Right lung (tissue), 10 donors: ENCODE measurements at places on chromosomes 13 and 19.

- no peak for DNase-seq
Measured at GRCh38 chr19:31135841-31136240, 213.4 kb downstream of the TSHZ3 start.

DNA sequence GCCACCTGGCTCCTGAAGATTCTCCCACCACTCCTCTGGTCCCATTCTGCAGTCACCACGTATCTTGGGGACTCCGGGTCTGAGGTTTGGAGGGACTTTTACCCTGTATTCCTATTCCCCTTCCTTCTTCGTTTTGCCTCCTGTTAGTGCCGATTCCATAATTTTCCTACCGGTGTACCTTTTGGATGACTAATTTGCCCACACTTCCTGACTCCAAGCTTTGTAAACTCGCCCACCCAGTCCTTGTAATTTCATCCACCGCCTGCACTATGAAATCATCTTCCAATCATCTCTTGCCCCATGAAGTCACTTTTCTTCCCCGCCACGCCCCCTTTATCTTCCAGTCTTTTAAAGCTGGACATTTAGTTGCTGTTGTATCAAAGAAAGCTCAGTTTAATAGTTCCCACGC, 572 bp downstream of the UCHL3 start:
- DNase-seq, result peak; percentile 18

DNA sequence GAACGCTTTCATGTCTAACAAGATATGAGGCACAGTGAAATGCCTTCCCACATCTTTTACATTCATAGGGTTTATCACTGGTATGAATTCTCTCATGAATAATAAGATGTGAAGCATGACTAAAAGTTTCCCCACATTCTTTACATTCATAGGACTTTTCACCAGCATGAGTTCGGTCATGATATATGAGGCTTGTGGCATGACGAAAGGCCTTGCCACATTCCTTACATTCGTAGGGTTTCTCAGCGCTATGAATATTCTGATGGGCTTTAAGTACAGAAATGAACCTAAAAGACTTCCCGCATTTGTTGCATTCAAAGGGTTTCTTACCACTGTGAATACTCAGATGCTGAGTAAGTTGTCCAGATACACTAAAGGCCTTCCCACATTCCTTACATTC, 21.3 kb downstream of the ZNF607 start:
- no peak for DNase-seq

GRCh38 chr13:45178349-45179162, 22.3 kb downstream of the KCTD4 start:
- no peak for DNase-seq

DNA sequence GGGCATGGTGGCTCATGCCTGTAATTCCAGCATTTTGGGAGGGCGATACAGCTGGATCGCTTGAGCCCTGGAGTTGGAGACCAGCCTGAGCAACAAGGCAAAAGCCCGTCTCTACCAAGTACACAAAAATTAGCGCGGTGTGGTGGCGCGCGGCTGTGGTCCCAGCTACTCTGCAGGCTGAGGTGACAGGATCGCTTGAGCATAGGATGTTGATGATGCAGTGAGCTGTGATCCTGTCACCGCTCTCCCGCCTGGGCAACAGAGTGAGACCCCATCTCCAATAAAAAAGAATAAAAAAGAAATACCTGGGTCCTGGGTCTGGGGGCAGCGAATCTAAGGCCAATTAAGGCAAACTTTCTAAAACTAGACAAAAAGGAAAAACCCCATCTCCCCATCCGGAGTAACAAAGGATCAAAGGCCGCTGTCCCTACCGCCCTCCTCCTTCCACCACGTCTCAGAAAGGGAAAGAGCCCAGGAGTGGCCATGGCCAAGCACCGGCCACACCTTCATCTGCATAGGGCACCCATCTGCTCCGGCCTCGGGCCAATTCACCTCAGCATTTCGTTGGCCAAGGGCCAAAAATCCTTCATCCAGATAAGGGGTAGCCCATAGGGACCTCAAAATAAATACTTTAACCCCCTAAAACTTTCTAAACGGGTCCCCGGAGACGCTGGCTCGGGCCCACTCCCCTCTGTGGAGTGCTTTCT, 851 bp downstream of the ZNF320 start:
- no peak for DNase-seq

DNA sequence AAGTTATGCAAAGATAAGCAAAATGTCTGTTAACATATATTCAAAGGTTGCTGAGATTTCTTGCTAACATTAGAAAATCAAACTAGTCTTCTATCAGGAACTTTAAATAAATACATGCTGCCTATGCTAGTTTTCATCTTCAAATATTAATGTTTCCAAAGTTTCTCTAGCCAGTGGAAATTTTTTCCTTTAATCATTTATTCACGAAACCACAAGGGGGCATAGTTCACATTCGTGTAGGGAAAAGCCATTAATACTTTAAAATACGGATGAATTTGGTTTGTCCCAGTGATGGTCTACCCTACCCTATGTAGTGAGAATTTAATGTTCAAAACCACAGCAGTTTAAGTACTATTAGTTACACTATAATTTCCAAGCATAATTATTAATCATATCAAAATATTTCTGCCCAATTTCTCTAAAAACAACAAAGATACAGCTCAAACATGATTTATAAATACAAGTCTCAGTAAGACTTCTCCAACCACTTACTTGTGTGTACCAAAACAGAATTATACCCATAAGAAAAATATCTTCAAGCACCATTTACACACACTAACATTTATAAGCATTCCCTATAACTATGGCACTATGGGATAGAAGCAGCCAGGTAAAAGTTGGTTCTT, 16.2 kb downstream of the NUFIP1 start:
- DNase-seq, result no peak

DNA sequence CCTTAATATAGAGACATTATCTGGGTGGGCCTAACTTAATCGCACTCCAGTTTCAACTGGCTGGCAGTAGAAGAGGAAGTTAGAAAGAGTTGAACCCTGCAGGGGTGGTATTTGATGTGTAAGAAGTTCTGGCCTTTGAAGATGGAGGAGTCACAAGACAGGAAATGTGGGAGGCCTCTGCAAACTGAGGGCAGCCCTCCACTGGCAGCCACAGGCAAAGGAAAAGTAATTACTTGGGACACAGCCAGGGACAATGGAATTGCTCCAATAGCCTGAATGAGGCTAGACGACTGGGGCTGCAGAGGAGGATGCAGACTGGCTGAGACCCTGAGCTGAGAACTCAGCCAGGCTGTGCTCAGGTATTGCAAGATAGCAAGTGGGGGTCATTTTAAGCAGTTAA, 703.3 kb upstream of the ARGLU1 start:
- peak; percentile 32 for DNase-seq

- DNase-seq, result no peak
Measured at GRCh38 chr13:97999653-98000052, 46.2 kb downstream of the IPO5 start.

DNA sequence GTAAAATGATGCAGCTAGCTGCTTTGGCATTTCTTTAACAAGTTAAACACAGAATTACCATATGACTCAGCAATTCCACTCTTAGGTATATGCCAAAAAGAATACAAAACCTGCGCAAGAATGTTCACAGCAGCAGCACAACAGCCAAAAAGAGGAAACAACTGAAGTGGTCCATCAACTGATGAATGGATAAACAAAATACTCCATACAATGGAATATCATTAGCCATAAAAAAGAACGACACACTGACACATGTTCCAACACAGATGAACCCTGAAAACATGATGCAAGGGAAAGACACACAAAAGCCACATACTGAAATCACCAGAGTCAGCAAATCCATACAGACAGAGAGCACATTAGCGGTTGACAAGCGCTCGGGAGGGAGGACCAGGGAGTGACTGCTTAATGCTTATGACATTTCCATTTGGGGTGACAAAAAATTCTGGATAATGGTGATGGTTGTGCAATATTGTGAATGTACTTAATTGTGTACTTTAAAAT, 3.0 kb downstream of the PCID2 start:
- no peak for DNase-seq

DNA sequence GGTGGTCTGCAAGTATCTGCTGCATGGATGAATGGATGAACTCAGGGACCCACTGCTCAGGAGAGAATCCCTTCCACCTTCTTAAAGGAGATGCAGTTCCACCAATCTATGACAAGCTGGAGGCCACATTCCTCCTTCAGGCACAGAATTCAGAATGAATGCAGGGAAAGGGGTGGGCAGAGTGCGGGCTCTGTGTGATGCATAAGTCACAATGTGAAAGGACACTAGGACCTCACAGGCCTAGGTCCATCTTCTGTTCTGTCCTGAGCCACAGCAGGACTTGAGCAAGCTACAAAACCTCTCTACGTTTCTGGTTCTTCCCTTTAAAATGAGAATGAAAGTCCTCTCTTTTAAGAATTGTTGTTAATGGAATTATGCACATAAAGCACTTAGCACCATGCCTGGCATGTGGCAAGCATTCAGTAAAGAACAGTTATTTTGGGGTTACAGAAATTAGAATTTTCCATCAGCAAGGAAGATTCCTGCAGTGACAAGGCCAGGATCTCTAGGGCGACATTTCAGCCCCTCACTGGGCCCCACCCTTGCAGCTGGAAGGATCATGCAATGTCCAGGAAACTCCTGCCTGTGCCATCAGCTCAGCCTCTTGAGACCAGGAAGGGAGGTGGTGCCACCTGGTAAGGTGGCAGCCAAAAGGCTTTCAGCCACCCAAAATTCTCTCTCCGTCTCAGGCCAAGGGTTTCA, 38.7 kb downstream of the TSHZ3 start:
- no peak for DNase-seq

- no peak for DNase-seq
Measured at GRCh38 chr19:2176337-2176994, 12.7 kb downstream of the DOT1L start.

GRCh38 chr13:113882716-113883115, 18.8 kb upstream of the GAS6 start:
- DNase-seq, result no peak

GRCh38 chr13:45119469-45119990, 780 bp upstream of the GTF2F2 start:
- no peak for DNase-seq

DNA sequence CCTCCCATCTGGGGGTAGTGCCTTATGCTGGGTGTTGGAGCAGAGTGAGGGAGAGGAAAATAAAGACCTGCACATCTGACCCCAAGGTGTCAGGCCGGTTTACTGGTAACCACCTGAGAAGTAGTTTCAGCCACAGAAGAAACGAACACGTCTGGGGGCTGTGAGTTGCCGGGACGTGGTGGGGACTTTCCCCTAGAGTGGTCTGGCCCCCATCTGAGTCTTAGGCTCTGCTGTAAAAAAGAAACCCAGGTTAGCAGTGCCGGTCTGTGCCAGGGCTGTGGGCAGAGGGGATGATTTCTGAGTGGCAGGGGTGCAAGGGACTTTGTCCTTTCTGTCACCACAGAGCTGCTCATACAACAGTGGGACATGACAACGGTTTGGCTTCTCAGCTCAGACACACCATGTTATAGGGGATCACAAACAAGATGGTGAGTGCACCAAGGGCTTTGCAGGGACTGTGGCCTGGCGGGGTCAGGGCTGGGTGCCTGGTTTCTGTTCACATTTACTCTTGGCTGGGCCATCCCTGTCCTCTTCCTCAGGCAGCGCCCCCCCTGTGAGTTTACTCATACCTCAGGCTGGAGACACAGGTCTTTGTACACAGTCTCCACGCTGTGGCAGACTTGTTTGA, 9.0 kb downstream of the GCDH start:
- no peak for DNase-seq

GRCh38 chr13:110576736-110577476, 15.4 kb upstream of the RAB20 start:
- DNase-seq, result no peak

DNA sequence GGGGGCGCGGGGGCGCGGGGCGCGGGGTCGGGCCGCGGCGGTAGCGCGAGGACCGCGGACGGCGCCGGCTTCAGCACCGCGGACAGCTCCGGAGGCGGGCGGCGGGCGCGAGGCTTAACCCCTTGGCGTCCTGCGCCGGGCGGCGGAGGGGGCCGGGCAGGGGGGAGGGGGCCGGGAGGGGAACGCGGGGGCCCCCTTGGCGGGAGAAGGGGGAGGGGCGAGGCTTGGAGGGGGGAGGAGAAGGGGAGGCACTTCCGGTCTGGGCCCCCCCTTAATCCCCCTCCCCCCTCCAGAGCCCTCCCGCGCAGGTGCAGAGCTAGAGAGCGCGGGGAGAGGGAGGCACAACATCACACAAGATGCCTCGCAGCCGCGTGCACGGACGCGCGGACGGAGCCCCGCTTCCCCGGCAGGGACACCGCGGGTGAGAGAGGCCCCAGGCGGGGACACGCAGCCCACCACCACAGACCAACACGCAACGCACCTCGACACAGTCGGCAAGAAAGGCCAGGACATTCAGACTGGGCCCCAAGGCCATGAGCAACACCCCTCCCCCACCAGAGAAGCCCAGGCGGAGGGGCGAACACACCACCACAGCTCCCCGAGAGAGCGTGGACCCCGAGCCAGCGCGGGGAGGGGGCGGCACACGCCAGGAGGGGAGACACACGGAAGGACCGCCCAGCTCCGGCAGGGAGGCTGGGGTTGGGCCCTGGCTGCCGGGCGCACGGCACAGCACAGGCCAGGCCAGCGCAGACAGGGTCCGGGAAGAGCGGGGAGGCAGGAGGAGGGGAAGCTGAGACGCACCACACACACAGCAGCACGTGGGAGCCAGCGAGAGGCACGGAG, 24.1 kb downstream of the SHANK1 start:
- no peak for DNase-seq

GRCh38 chr13:51839711-51840540, 5.1 kb downstream of the TMEM272 start:
- DNase-seq, result no peak

- DNase-seq, result no peak
Measured at GRCh38 chr13:86562866-86563265, 763.6 kb upstream of the SLITRK6 start.

DNA sequence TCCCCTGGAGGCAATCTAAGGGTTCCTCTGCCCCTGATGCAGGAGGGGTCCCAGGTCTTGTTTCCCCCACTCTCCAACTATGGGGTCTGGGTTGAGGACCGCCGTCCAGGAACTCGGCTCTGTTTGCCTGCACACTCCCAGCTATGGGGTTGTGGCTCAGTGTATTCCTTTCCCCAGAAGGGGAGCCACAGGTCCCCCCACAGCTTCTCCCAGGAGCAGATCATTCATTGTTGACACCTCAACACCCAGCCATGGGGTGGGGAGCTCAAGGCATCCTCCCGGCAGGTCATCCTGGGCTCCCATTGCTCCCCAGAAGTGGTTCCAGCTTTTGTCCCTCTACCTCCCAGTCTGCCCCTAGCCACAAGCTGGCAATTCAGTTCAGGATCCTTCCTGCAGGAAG, 975 bp downstream of the ZNF358 start:
- no peak for DNase-seq

- DNase-seq, result no peak
Measured at GRCh38 chr19:33763633-33764371, 32.9 kb upstream of the KCTD15 start.
